ENCODE measurements at places on chromosomes 2 and 18.

DNA sequence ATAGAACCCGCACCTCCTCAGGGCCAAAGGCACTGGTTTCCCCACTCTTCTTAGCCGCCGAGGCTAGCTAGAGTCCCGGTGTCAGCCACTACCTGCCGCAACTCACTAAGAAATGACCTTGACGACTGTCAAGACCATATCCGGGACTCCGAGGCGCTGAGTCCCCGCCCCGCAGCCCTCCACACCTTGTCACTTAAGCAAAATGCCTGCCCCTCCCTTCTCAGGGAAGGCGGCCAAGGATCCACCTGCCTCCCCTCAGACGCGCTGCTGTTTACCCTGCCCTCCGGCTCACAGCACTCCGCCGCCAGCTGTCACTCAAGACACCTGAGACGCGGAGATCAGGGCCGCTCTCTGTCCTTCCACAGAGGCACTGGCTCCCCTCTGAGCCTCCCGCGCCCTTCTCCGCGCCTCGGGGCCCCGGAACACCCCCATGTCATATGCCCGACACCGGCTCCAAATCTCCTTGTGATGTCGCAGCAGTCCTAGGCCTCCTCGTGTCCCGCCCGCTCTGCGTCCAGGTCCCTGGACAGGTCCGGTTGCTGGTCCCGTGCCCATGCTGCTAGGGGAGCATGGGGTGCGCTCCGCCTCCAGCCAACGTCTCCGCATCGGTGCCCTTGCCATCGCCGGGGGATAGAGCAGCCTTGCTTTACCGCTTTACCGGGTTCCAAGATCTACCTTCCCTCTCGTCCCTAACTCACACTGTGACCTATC, 32.5 kb upstream of the REG3G start:
- peak; percentile 72 for DNase-seq

DNA sequence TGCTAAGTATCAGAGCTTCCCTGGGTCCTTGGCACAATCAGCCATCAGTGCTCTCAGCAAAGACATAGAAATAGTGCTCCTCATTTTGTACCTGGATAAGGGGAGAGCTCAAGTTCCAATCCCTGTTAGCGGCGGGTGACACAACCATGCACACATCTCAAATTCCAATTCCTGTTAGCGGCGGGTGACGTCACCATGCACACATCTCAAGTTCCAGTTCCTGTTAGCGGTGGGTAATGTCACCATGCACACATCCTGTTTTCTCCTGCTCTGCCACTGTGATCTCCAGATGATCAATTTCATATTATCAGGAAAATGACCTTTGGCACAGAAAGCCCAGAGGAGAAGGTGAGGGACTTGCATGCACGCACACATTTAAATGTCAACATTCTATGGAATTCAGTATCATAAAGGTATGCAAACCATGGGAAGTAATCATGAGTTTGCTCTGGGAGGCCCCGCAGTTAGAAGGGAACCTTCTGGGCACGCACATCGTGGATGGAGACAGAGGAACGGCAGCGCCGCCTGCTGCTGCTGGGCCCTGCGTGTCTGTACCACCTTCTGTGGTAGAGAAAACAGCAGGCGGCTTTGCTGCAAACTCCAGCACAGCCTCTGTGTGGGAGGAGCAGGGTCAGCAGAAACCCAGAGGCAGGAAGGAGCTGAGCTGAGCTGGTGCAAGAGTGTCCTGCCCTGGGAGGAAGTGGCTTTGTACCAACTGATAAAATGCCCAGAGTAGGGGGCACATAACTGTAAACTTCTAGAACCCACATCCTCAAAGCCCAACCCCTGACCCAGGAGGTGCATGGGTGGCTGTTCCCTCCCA, 77.8 kb downstream of the MBP start:
- DNase-seq = peak; percentile 85

- peak; percentile 72 for DNase-seq
These were observed 1.2 kb downstream of the EFEMP1 start for GRCh38 chr2:55922291-55922907.

- DNase-seq = no peak
These were observed 66.3 kb downstream of the TANC1 start for GRCh38 chr2:159034713-159035112.

DNA sequence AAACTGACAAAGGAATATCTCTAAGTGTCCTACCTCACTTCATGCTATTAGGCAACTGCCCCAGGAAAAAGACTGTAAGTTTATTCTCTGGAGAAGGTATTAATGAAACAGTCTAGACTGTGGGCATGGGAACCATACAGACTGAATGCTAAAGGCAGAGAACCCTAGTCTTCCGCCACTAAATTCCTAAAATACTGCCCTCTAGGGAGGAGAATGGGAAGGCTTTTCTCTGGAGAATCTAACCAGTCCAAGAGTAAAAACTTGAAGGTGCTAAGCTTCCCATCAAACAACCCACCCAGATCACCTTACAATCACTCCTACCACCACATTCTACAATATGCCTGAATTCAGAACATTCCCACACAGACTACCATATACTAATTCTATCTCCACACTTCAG, 3.4 kb downstream of the SRBD1 start:
- DNase-seq = peak; percentile 76

GRCh38 chr18:46338766-46339165, 234.6 kb downstream of the HAUS1 start:
- no peak for DNase-seq

DNA sequence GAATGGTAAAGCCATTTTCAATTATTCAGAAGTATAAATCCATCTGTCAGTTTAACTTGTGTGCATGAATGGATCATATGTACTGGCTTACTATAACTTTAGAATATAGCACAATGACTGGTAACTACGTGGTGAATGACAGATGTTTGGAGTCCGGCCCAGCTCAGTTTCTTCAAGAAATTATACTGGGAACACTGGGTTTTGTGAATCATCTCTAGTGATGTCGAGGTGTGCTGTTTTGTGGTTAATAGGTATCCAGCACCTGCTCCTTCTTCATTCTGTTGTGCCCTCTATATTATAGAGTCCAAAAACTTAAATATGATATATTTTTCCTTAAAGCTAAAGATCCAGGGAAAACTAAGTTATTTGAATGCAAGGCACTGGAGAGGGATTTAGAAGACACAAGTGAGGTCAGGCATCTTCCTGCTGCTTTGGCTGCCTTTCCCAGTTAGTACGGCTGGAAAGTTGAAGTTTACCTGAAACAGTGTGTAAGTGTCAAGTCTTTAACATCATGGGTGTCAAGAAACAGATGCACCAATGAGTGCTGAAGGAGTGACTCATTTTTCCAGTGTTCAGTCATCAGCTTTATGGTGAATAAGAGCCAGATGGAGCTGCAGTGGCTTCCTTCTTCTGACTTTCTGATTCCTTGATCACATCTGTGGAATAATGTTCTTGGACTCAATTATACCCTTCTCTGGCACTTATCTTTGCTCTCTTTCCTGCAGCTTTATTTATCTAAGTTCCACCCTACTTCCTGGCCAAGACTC, 1079.5 kb upstream of the CELF4 start:
- no peak for DNase-seq

- no peak for DNase-seq
These were observed 13.7 kb downstream of the ELP2 start for GRCh38 chr18:36143391-36143790.

DNA sequence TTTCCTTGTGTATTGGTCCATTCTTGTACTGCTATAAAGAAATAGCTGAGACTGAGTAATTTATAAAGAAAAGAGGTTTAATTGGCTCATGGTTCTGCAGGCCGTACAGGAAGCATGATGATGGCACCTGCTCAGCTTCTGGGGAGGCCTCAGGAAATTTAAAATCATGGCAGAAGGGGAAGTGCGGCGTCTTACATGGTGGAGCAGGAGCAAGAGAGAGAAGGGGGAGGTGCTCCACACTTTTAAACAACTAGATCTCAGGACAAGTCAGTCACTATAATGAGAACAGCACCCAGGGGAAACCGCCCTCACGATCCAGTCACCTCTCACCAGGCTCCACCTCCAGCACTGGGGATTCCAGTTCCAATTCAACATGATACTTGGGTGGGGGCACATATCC, 54.3 kb downstream of the MSH2 start:
- no peak for DNase-seq

GRCh38 chr18:3771121-3771971, 321.4 kb downstream of the TGIF1 start:
- DNase-seq = peak; percentile 85

GRCh38 chr2:174605687-174606086, 8.1 kb upstream of the WIPF1 start:
- DNase-seq = no peak

GRCh38 chr2:129056309-129056958, 737.8 kb upstream of the HS6ST1 start:
- DNase-seq = no peak

- no peak for DNase-seq
These were observed 61.4 kb downstream of the MTX2 start for GRCh38 chr2:176330612-176331011.
